ENCODE measurements at places on chromosomes 11 and 22. TPM values are rescaled to one million over a fixed set of nuclear protein-coding genes. Genes with fewer than 3 reads are reported as not detected.

The EIF3L gene
- total RNA-seq: 544 TPM

The CHRM1 gene
- total RNA-seq: not detected

The GLYAT gene
- total RNA-seq: not detected

The CDHR5 gene
- total RNA-seq: not detected

The BSX gene
- total RNA-seq: not detected

The OR8A1 gene
- not detected for total RNA-seq

GRCh38 chr11:75434051-75434450 lies 1.0 kb upstream of the KLHL35 start:
- H3K4me3 ChIP-seq: no peak overlapping the region
- no peak overlapping the region for H3K27ac ChIP-seq
- H3K27me3 ChIP-seq: peaks cover 29% of the 10 kb centered on the region
- peaks cover 9% of the 10 kb centered on the region for H3K36me3 ChIP-seq
- H3K4me1 ChIP-seq: peaks cover 16% of the 10 kb centered on the region

- H3K4me3 ChIP-seq: no peak overlapping the region
- no peaks in the 10 kb centered on the region for H3K4me1 ChIP-seq
- no peak overlapping the region for H3K27ac ChIP-seq
- DNase-seq: no peak
- no peaks in the 10 kb centered on the region for H3K36me3 ChIP-seq
- H3K27me3 ChIP-seq: peaks cover 4% of the 10 kb centered on the region
Observed at GRCh38 chr22:37401401-37402183, 25.7 kb downstream of the ELFN2 start.

DNA sequence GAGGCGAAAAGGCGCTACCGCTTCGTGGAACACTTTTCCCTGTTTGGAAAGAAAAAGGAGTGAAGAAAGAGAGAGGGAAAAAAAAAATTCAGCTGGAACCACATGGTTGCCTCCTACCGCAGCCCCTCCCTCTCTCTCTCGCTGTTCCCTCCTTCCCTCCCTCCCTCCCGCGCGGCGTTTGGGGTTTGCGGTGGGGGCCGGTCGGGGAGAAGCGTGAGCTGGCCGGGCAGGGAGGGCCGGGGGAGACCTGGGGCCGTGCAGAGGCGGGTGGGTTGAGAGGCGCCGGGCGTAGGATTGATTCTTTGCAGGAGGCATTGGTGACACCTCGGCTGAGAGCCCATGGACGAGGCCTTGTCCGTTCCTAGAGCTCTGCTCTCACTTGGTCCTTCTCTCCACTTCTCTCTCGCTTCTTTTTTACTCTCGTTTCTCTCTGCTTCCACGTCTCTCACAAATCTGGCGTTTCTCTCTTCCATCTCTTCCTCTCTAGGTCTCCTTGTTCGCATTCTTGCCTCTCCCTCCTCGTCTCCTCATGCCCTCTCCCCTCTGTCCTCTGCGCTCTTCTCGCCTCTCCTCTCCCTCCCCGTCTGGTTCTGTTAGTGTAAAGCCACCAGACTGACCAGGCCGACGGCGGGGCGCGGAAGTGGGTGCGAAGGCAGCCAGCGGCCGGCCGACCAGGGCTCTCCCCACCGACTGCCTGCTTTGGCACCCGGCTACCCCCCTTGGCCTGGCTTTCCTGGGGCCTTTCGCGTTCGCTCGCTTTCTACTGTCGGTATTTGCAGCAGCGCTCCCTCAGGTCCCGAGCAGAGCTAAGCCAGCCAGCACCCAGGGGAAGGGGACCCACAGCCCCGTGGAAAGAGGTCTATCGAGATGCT lies at the start of gene CLMP:
CLMP (minus strand) TSS at position 61 of the 872 bp plus-strand sequence. CDS start 308 bp downstream, outside the sequence.
- H3K36me3 ChIP-seq: no peaks in the 10 kb centered on the region
- H3K27ac ChIP-seq: peak within 1 kb of the TSS; percentile 40
- H3K4me1 ChIP-seq: peaks cover 18% of the 10 kb centered on the region
- peak within 1 kb of the TSS; percentile 86 for H3K4me3 ChIP-seq
- peaks cover 34% of the 10 kb centered on the region for H3K27me3 ChIP-seq

- H3K4me3 ChIP-seq: no peak overlapping the region
- H3K36me3 ChIP-seq: no peaks in the 10 kb centered on the region
- no peak for DNase-seq
- H3K27me3 ChIP-seq: peaks cover 5% of the 10 kb centered on the region
- H3K27ac ChIP-seq: no peak overlapping the region
Observed at GRCh38 chr22:25027043-25027906, 74.8 kb downstream of the KIAA1671 start.

DNA sequence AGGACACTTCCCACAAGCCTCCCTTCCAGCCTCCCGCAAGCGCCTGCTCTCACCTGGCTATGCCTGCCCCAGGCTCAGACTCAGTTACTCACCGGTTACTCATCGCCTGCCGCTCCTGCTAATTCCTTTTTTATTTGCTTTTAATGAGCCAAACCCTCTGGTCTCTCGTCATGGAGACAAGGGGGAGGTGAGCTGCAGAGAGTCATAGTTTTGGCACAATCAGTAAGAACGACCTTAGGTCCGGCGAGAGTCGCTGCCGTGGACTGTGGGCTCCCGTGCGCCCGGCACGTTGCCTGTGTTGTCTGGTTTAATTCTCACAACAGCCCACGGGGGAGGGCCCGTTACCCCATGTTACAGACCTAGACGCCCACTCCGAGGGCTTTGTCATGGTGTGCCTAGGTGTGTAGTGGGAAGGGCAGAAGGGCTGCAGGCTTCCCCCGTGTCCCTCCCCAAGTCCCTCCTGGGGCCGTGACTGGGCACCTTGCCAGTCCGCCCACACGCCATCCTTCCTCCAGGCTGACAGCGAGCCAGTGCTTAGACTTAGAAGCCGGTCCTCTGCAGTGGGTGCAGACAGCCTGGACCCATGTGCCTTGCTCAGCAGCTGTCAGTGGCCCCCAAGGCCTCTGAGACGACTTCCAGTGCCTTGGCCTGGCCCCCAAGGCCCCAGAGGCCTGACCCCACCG lies 42.2 kb downstream of the WNT7B start:
- H3K27ac ChIP-seq: no peak overlapping the region
- H3K4me1 ChIP-seq: no peaks in the 10 kb centered on the region
- DNase-seq: no peak

- no peak overlapping the region for H3K27ac ChIP-seq
- peaks cover 3% of the 10 kb centered on the region for H3K27me3 ChIP-seq
- H3K4me1 ChIP-seq: no peaks in the 10 kb centered on the region
- H3K4me3 ChIP-seq: no peak overlapping the region
Observed at GRCh38 chr11:78379039-78379670, 38.5 kb downstream of the GAB2 start.

GRCh38 chr11:65579291-65579690 lies 3.4 kb downstream of the EHBP1L1 start:
- H3K27ac ChIP-seq: no peak overlapping the region
- H3K4me3 ChIP-seq: peak overlapping the region; percentile 7
- peaks cover 34% of the 10 kb centered on the region for H3K4me1 ChIP-seq
- H3K27me3 ChIP-seq: no peaks in the 10 kb centered on the region
- DNase-seq: no peak

- H3K27me3 ChIP-seq: no peaks in the 10 kb centered on the region
- no peaks in the 10 kb centered on the region for H3K4me1 ChIP-seq
- no peak for DNase-seq
- no peak overlapping the region for H3K4me3 ChIP-seq
- H3K27ac ChIP-seq: no peak overlapping the region
- peaks cover 6% of the 10 kb centered on the region for H3K36me3 ChIP-seq
Observed at GRCh38 chr22:44108076-44108475, 72.6 kb upstream of the PARVG start.

DNA sequence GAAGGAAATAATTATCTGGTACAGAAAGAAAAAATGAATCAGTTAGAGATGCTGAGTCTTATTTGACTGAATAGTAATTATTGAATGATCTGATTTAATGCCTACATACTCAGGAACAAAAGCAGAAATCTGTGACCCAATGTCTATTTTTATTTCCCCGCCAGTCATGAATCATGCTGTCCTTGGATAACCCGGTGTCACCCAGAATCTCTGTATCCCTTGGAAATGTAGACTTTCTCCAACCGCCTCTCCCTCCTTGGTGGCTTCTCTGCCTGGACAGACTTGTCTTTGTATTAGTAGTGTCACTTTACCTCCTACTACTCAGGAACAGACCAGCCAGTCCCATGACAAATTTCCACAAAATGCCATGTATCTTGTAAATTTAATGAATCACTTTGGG lies 173.3 kb upstream of the PDGFD start:
- no peaks in the 10 kb centered on the region for H3K4me1 ChIP-seq
- no peaks in the 10 kb centered on the region for H3K36me3 ChIP-seq
- H3K27ac ChIP-seq: no peak overlapping the region
- H3K4me3 ChIP-seq: no peak overlapping the region
- no peak for DNase-seq

GRCh38 chr11:100942016-100942415 lies 187.6 kb downstream of the PGR start:
- H3K27me3 ChIP-seq: no peaks in the 10 kb centered on the region
- no peaks in the 10 kb centered on the region for H3K36me3 ChIP-seq
- no peak for DNase-seq

DNA sequence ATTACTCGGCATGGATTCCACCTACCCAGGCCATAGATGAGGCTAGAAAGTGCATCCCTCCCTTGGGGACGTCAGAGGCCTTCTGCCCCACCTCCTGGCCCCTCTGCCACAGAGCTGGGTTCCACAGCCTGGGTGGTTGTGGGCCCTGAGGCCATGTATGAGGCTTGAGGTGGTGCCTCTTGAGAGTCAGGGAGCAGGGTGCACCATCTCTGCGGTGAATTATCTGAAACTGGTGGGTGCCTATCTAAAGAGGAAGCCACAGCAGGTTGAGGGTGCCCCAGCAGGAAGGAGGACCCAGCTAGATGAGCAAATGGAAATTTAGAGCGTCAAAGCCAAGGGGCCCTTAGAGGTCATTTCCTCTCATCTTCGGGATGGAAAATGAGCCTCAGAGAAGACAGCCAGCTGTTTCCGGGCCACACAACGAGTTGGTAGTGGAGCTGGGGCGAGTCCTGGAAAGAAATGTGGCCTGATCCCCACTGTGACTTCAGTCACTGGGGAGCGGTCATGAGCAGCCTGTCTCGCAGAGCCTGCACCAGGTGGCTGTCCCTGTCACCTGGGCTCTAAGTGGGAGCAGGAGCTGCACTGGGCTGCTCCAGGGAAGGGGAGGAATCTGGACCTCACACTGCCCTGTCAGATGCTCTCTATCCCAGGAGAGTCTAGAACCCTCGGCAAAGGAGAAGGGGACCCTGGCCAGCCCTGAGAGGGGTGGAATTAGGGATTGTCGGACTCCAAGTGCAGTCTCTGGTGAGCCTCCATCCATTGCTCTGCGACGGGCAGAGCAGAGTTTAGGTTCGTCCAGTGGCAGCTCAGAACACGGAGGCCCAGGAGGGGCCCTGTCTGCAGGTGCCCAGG lies 7.3 kb downstream of the ADORA2A start:
- no peaks in the 10 kb centered on the region for H3K27me3 ChIP-seq
- peak overlapping the region; percentile 86 for H3K27ac ChIP-seq
- H3K36me3 ChIP-seq: no peaks in the 10 kb centered on the region
- peaks cover 94% of the 10 kb centered on the region for H3K4me1 ChIP-seq

DNA sequence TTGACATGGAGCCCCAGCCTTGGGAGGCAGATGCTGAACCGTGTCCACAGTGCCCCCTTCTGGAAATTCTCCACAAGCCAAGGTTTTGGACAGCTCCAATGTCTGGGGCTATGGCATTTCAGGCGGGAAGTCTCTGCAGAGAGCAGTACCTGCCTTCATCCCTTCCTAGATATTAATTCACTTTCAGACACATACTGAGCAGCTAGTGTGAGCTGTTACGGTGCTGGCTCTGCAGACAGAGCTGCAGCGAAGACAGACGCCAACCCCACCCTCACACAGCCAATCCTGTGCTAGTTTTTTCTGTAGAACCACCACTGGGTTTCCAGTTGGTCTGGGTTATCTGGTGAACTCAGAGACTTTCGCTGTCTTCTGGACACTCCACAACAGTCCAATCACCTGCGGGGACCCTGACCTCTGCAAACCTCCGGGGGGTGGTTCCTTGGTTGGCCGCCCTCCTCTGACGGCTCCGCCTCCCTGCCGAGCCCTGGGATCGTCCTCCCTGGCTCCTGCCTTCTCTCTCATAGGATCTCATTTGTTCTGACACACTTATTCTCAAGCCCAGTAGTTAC lies 9.1 kb downstream of the LMF2 start:
- H3K4me3 ChIP-seq: no peak overlapping the region
- H3K27me3 ChIP-seq: no peaks in the 10 kb centered on the region
- H3K36me3 ChIP-seq: no peaks in the 10 kb centered on the region
- no peak overlapping the region for H3K27ac ChIP-seq
- peak; percentile 74 for DNase-seq
- no peaks in the 10 kb centered on the region for H3K4me1 ChIP-seq

- no peak overlapping the region for H3K4me3 ChIP-seq
- no peak overlapping the region for H3K27ac ChIP-seq
- peaks cover 35% of the 10 kb centered on the region for H3K27me3 ChIP-seq
- no peaks in the 10 kb centered on the region for H3K4me1 ChIP-seq
Observed at GRCh38 chr11:35600331-35600838, 17.9 kb upstream of the FJX1 start.

DNA sequence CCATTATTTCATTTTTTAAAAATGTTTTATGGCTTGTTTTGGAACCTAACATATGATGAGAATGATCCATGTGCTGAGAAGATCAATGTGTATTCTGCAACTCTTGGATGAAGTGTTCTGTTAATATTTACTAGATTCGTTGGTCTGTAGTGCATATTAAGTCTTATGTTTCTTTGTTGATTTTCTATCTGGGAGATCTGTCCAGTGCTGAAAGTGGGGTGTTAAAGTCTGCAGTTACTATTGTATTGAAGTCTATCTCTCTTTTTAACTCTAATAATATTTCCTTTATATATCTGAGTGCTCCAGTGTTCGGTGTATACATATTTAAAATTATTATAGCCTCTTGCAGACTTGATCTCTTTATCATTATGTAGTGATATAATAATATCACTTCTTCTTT lies 11.9 kb downstream of the PATE3 start:
- no peak overlapping the region for H3K27ac ChIP-seq
- H3K36me3 ChIP-seq: no peaks in the 10 kb centered on the region
- H3K4me3 ChIP-seq: no peak overlapping the region
- no peak for DNase-seq

DNA sequence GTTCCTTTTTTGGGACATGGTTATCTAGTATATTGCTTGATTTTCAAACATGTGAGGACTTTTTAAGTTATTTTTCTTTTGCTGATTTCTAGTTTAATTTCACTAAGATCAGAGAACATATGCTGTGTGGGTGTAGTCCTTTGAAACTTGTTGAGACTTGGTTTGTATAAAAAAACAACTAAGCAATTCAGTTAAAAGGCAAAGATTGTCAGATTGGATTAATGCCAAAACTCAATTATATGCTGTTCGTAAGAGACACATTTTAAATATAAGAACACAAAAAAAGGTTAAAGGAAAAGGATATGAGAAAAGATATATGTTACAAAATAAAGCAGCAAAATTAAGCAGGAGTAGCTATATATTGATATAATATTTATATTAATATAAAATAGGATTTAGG lies 17.8 kb upstream of the RRM1 start:
- peaks cover 11% of the 10 kb centered on the region for H3K36me3 ChIP-seq
- H3K27ac ChIP-seq: peak overlapping the region; percentile 86
- H3K4me3 ChIP-seq: peak overlapping the region; percentile 8
- DNase-seq: no peak

Measured in naive thymus-derived CD8-positive, alpha-beta T cell (primary cell).